ENCODE measurements at places on chromosomes 2 and 18.

DNA sequence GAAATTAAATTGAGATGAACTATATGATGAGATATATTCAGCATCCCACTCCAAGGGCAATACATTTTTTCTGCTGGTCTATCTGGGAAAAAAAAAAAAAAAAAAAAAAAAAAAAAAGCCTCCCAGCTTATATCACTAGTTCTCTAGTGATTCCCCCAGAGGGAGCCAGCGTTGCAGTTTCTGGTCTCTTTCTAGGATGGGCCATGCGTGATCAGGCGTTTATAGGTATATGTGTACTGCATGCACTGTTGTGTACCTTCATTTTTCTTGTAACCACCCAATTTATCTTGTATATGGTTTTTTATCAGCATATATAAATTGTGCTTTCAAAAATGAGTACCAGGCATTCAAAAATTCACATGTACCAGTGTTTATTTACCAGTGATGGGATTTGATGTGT lies 35.1 kb downstream of the DCDC2C start:
- no peak for DNase-seq

DNA sequence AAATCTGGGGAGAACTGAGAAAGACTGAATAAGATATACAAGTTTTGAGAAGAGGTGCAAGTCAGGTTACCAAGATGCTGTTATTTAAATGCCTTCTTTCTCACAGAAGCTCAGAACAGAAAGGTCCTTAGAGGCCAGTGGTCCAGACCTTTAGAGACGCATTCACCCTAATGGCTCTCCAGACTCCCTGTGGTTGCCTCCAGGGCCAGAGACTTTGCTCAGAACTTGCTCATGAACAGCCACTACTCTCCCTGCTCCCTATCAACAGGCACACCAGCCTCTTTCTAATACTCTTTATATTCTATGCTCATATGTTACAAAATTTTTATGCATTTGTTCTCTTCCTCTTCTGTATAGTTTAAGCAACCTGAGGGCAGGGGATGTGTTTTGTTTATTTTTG lies 349.0 kb upstream of the TNP1 start:
- no peak for DNase-seq

DNA sequence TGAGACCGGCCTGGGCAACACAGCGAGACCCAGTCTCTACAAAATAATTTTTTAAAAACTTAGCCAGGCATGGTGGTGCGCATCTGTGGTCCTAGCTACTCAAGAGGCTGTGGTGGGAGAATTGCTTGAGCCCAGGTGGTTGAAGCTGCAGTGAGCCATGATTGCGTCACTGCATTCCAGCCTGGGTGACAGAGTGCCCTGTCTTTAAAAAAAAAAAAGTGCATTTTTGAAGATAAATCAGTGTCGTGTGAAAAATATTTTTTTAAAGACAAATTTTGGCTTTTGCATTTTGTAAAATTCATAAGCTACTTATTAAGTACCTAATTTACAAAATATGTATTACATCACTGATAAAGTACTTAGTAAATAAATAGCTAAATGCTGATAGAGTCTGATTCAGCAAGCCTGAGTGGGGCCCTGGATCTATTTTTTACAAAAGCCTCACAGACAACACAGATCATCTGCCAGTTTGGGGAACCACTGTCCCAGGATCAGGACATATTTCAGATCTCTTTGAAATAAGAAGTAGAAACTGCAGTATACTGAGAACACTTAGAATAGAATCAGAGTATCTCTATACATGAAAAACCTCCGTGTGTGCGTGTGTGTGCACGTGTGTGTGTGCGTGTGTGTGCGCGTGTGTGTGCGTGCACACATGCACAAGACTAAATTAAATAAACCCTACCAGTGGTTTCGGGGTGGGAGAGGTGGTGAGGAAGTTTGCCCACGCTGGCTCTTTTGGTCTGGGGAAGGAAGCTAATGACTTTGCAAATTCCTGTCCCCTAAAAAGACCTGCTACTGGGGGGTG lies 61.6 kb downstream of the AAK1 start:
- DNase-seq = no peak

- peak; percentile 29 for DNase-seq
Measured at GRCh38 chr2:11582862-11583752, 49.3 kb downstream of the GREB1 start.

DNA sequence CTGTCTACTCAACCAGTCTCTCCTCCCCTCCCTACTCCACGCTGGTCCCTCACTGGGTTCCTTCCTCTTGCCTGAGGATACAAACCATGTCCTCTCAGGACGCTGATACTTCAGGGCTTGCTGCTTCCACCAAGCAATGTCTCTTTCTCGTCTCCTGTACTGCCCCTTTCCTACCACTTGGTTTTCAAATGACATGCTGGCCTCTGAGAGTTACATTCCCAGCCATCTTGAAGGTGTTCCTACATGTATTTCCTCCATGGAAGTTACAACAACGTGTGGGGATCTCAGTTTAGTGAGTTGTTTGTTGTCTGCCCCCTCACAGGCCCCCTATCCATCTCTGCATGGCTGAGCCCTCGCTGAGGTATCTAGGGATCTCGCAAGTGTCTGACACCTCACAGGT lies 334.5 kb upstream of the SKOR2 start:
- no peak for DNase-seq

DNA sequence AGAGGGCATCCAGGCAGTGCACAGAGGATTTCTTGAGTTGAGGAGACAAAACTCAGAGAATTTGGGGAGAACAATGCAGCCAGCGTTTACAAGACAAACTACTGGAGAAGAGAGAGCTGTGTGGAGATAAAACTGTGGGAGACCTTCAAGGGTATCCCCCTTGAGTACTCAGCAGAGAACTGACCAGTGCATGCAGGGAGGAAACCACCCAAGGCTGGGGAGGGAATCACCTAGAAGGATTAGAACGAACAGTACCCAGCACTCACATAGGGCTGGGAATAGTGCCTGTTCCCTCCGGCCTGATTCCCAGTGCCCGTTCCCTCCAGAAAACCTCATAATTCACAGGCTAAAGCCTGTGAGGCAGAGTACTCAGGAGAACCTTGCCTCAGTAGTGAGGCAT lies 61.9 kb upstream of the YPEL5 start:
- no peak for DNase-seq

- no peak for DNase-seq
Measured at GRCh38 chr2:199738727-199739412, 112.1 kb downstream of the FTCDNL1 start.

DNA sequence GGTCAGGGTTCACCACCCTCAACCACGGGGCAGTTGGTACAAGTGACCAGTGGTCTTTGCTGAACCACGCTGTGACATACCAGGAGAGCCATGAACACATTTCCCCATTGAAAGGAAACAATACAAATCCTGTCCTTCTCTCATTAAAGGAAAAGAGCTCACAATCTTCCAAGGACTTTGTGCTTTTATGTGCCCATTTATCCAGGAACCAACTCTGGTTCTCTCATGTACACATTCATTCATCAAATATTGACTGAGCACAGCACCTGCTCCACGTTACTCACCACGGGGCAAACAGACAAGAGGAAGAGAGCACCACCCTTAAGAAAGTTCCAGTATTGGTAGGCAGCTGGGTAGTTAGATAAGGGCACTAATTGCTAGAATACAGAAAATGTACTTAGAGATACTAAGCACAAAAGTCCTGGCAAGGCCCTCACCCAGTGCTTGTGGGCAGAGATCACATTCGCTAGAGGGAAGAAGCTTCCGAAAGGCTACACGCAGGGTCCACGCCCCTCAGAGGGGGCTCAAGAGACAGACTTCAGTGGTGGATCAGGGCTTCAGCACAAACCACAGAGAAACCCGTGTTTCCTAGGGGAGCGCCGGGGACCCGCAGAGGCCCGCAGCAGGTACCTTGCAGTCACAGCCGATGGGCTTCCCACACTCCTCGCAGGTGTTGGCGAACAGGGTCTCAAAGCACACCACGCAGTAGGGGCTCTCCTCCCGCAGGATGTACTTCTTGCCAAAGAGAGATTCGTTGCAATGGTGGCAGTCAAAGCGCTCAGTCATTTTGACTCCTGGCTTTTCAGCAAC lies 12.9 kb downstream of the FHL2 start:
- no peak for DNase-seq

GRCh38 chr18:56165601-56166355 lies 472.6 kb downstream of the TXNL1 start:
- DNase-seq = no peak

DNA sequence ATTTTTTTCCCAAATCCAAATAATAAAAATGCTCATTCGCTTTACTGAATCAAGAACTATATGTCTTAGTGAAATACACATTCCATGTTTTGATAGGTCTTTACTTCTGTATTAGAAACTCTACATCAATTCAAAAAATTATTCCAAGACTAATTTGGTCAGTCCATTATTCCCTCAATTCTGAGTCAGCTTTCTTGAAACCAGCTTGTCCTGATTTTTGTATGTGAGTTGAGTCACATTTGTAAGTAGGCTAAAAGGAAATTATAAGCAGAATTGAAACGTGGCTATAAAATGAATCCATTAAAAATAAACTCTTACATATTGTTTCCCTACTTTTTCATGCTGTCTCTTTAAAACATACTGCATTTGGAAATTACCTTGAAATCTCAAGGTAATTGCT lies 113.0 kb downstream of the DNER start:
- DNase-seq = no peak

Measured in smooth muscle cell of the brain vasculature (primary cell).